ENCODE measurements at places on chromosomes 16 and 17. TPM values are rescaled to one million over a fixed set of nuclear protein-coding genes. Genes with fewer than 3 reads are reported as not detected.

GRCh38 chr16:12758031-12758669 is 45.5 kb downstream of the CPPED1 start:
- DNase-seq: no peak

DNA sequence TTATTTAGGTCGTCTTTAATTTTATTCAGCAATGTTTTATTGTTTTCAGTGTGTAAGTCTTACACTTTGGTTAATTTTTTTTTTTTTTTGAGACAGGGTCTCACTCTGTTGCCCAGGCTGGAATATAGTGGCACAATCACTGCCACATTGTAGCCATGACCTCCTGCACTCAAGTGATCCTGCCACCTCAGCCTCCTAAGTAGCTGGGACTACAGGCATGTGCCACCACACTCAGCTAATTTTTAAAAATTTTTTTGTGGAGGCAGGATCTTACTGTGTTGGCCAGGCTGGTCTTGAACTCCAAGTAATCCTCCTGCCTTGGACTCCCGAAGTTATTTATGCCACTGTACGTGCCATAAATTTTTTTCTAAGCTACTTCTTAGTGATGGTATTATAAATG is 14.5 kb downstream of the RPS6KB1 start:
- DNase-seq: no peak

DNA sequence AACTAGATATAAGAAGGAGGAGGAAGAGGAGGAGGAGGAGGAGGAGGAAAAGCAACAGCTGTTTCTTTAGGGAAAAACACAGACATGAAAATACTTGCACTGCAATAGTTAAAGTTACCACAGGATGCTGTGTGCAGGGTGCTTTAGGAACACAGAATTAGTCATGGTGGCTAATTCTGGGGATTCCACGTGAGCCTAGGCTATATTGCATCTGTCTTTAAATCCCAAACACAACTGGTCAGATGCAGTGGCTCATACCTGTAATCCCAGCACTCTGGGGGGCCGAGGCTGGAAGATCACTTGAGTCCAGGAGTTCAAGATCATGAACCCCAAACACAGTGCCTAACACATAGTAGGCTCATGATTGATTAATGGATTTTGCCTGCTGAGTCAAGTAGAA is 155.3 kb upstream of the C16orf82 start:
- DNase-seq: no peak

GRCh38 chr16:55756963-55757362 is 75.9 kb downstream of the CES1 start:
- no peak for DNase-seq

ARL17B gene
- 10.3 TPM for total RNA-seq
